Stimulated activated CD8-positive, alpha-beta memory T cell treated with anti-CD3 and anti-CD28 coated beads, Interleukin-2, amount 100 ng/mL, for 1 hour (primary cell): ENCODE measurements at places on chromosomes 1 and 21.
A peak's percentile ranks its signal among the peaks of the same experiment; 100 is the strongest.

GRCh38 chr1:38891753-38892152 lies 10.4 kb upstream of the GJA9 start:
- DNase-seq: no peak

- DNase-seq: no peak
Observed at GRCh38 chr1:208213786-208214185, 30.4 kb downstream of the PLXNA2 start.

- DNase-seq: no peak
Observed at GRCh38 chr1:45047032-45047431, 35.0 kb downstream of the UROD start.

- no peak for DNase-seq
Observed at GRCh38 chr1:244989813-244990212, 125.5 kb upstream of the HNRNPU start.

DNA sequence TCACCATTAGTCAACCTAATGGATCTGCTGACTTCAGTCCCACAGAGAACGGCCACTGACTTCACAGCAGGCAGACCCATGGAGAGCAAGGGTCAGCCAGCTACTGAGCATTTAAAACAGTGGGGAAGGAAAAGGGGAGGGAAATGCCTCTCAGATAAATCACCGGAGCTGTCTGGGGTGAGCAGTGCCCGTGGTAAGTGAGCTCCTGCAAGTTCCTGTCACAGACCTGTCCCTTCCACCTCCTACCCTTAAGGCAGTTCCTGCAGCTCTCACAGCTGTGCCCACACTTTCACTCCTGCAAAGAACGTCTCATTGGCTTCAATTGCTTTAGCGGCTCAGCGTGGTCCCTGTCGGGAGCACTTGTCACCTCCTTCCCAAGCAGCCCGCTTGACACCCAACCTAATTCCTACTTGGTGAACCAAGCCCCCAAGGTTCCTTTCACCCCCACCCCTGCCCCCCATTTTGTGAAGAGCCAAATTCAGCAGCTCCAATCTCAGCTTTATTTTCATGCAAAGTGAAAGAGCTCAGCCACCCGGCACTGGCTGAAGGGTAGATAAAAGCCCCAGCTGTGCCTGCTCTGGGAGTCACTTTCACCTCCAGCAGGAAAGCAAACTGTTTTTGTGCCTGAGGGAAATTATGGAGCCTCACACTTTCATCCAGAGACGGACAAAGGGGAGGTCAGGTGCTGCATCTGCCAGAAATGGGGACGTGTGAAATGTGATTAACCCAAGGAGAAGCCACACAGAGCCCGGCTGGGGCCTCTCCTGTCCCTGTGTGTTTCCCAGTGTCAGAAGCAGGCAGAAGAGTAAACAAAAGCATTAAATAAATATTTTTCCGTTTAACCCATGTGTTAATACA lies 306.2 kb downstream of the TTLL7 start:
- no peak for DNase-seq

GRCh38 chr1:205335692-205336091 lies 14.1 kb upstream of the NUAK2 start:
- DNase-seq: peak; percentile 60

DNA sequence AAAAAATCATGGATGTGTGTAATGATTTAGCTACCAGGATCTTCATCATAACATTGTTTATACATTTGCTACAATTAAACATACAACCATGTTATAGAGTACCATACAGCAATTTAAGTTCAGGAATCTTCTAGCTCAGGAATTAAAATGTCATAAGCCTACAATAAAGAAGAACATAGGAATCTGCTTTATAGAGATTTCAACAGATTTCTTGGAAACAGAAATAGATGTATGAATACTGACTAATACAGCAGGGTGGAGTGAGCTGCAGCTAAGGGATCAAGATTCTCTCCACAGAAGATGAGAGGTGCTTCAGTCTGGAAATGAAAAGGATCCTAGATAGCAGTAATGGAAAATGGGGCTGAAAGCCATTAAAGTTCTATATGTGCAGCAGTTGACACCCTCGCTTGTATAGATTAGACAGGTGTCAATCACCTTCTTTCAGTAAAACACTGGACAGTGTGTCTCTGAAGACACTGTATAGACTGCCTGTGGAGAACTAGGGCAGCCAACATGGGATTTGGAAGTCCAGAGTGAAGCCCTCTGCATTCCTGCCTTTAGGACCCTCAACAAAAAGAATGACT lies 73.9 kb downstream of the DNTTIP2 start:
- DNase-seq: no peak

- no peak for DNase-seq
Observed at GRCh38 chr1:69765951-69766350, 198.2 kb downstream of the LRRC7 start.

GRCh38 chr1:66323958-66324625 lies 209.9 kb upstream of the SGIP1 start:
- DNase-seq: no peak
